Suppressor macrophage (primary cell): ENCODE measurements at places on chromosomes 4 and X.

DNA sequence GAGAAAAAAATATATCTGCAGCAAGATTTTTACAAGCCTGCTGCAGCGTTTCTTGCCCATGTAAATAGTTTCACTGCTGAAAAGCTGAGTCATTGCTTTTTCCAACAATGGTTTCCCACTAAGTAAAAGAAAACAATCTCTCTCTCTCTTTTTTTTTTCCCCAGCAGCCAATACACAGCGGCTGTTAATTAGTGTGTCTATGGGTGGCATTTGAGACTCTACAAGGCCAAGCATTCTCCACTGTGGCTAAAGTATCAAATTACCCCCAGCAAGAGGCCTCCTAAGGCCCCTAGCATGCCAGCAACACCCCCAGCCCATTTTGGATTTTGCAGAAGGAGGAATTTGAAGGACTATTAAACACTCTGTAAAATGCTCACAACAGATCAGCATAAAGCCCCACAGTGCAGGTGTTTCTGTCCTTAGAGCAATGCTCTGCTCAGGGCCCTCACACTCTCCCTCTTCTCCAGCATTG is 837.4 kb downstream of the TRIML1 start:
- DNase-seq = no peak

- no peak for DNase-seq
These were observed 98.2 kb downstream of the FRYL start for GRCh38 chr4:48681856-48682255.

GRCh38 chr4:119517361-119518229 is 111.0 kb downstream of the PDE5A start:
- DNase-seq = peak; percentile 16

GRCh38 chrX:149511081-149511480 is 6.0 kb upstream of the IDS start:
- no peak for DNase-seq

- no peak for DNase-seq
These were observed 154.5 kb downstream of the PALLD start for GRCh38 chr4:168651374-168651773.

GRCh38 chrX:123422875-123423274 is 238.8 kb downstream of the GRIA3 start:
- peak; percentile 1 for DNase-seq

DNA sequence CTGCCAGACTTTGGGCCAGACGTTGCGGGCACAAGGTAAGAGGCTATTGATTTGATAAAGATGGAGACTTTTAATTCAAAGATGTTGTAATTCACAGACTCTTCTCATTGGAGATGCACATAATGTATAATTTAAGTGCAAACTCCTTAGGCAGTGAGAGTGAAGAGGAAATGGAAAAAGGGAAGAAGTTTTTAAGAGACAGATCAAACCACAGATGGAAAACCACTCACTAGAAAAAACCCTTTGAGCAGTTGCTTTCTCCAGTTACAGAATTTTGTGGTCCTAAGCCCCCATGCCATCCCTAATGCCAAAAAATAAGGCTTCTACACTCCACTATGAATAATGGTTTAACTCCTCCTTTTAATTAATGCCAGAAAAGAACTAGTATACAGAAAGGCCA is 977.1 kb upstream of the PRKX start:
- no peak for DNase-seq

GRCh38 chr4:127936974-127937373 is 28.0 kb downstream of the MFSD8 start:
- no peak for DNase-seq

GRCh38 chrX:55813150-55813549 is 95.6 kb downstream of the RRAGB start:
- no peak for DNase-seq

DNA sequence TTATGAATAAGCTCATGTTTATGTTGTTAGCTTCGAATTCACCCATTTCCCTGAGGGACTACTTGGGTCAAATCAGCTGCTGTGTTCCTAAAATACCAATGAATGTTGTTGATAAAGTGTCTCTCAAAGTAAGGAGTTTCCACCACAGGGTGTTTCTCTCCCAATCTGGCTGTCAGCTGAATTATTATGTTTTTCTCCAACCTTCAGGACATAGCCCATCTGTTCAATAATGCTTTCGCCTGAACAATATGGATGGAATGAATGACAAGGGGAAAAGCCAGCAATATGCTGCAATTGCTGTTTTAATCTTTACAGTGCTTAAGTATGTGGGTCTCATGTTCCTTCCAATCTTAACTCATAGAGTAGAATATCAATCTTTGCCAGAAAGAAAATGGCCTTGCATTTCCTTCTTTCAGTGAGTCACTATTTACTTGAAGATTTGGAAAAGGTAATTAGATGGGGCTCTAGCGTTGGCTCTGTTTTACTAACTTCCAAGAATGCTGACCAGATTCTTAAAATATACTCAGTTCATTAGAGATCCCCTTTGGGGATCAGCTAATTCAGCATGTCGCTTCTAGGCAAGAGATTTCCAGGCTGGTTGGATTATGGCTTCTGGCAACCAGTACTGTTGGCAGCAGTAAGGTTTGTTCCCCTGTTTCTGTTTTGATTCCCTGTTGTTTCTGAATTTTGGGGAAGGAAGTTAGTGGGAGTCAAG is 410.5 kb downstream of the PPP3CA start:
- DNase-seq = peak; percentile 5

DNA sequence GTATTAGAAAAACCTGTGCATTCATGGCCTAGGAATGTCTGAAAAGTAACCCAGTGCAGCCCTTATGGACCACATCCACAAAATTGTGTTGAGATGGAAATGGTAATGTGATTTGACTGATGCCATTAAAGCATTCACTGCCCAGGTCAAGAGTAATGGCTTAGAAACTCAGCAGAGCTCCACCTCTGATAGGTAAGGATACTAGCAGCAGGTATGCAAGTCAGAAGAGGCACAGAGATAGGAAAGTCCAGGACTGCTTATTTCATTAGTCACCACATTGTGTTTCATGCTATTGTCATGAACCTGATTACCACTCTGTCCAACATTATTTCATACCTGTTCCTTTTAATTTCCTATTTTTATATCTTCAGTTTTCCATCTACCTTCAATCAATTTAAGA is 2042.2 kb downstream of the ARAP2 start:
- DNase-seq = no peak

DNA sequence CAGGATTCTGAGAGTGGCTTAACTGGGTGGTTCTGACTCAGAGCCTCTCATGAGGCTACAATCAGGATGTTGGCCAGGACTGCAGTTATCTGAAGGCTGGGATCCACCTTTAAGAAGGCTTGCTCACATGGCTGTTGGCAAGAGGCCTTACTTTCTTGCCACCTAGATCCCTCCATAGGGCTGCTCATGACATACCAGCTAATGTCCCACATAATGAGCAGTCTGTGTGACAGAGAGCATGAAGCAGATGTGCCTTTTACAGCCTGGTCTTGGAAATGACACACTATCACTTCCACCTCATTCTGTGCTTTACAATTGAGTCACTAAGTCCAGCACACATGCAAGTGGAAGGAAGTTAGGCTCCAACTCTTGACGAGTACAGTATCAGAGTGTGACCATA is 4.3 kb upstream of the RBM3 start:
- peak; percentile 18 for DNase-seq
